GM20000 (cell line): ENCODE measurements at places on chromosomes 1 and 21.

- peak; percentile 72 for DNase-seq
These were observed 14.5 kb downstream of the PDZK1IP1 start for GRCh38 chr1:47175227-47175934.

DNA sequence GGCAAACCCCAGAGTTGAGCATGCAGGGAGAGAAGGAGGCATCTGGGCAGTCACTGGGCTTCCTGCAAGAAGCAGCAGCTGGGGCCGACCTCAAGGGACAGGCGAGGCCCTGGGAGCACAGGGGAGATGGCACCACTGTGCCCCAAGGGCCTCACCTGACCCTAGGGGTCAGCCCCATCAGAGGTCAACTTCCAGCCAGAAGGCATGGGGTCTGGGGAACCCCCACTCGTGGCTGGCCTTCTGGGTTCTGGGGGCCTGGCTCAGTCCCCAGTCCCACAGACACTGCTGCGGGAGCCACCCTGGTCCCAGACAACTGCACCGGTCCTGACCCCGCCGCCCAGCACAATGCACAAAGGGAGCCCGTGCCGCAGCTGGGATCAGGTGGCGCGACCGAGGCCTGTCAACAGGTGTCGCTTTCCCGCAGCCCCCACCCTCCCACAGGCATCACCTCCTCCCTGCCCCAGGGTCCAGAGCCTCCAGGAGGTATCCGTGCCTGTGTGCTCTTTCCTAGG, 6.2 kb downstream of the WNT9A start:
- no peak for DNase-seq

DNA sequence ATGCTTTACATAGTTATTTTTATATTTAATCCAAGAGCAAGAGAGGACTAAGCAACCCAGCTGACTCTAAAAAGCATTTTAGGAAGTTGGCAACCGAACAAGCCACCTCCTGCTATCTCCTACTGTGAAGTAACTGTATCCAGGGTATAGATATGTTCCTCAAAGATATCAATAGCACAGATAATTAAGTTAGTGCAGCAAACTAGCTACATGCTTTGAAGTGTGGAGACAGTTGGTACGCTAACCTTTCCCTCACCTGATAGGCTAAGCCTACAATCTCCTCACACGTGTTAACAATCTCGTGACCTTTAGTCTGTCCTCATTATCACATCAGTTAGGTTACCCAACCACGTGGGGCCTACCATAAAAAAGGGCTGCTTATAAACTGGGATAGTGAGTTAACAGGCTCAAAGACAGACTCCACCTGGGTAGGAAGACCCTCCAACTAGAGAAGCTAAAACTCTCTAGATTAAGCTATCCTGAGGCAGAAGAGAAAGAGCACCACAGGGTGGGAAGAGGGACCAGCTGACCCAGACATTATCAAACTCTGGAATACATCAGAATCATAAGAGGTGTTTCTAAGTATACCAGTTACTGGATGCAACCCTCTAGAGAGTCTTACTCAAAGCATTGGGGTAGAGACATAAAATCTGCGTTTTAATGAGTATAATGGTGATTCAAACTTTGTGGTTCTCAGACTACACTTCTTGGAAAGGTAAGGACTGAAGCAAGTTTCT, 340.1 kb upstream of the ESRRG start:
- DNase-seq, result no peak

- DNase-seq, result no peak
These were observed 57.7 kb upstream of the F3 start for GRCh38 chr1:94599095-94599813.

- DNase-seq, result no peak
These were observed 1290.5 kb upstream of the B3GALT2 start for GRCh38 chr1:194476872-194477271.

DNA sequence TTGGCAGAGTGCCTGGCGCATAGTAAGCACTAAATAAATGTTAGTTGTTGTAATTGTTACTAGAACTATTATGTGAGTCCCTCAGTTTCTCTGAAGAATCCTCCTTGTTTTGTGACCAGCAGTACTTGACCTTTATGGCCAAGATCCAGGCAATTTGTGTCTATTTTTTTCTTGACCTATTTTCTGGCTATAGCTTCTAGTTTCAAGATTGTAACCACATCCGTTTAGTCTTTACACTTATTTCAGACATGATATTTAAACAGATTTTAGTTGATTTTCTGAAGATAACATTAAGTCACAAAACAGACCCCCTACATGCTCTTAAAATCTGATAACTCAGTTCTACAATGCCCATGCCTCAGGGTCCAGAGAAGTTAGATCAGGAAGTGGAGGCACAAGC, 50.3 kb downstream of the CDC7 start:
- no peak for DNase-seq

DNA sequence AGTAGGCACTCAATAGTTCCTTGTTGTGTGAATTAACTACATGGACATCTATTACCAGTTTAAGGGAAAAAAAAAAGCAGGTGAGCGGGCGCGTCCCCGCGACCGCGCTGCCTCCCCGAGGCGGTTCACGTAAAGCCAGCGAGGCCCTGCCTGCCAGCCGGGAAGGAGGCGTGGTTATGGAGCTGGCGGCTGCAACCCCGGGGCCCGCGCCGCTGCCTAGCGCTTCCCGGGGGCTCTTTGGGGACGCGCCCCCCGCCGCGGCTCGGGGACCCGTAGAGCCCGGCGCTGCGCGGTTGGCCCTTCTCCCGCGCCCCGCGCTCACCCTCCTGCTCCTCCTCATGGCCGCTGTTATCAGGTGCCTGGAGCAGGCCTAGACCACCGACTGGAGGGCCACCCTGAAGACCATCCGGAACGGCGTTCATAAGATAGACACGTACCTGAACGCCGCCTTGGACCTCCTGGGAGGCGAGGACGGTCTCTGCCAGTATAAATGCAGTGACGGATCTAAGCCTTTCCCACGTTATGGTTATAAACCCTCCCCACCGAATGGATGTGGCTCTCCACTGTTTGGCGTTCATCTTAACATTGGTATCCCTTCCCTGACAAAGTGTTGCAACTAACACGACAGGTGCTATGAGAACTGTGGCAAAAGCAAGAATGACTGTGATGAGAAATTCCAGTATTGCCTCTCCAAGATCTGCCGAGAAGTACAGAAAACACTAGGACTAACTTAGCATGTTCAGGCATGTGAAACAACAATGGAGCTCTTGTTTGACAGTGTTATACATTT, 2.6 kb upstream of the CC2D1B start:
- peak; percentile 78 for DNase-seq

GRCh38 chr1:71668065-71668464, 587.2 kb upstream of the ZRANB2 start:
- no peak for DNase-seq

GRCh38 chr1:209756615-209757445, 977 bp downstream of the TRAF3IP3 start:
- peak; percentile 32 for DNase-seq

GRCh38 chr1:46526691-46527291, 24.7 kb downstream of the KNCN start:
- DNase-seq, result no peak

- DNase-seq, result no peak
These were observed 14.7 kb downstream of the OVGP1 start for GRCh38 chr1:111412839-111413238.

- no peak for DNase-seq
These were observed 9.4 kb upstream of the PGD start for GRCh38 chr1:10389271-10389973.

- DNase-seq, result no peak
These were observed 380.2 kb upstream of the ADGRL4 start for GRCh38 chr1:79386730-79387129.

DNA sequence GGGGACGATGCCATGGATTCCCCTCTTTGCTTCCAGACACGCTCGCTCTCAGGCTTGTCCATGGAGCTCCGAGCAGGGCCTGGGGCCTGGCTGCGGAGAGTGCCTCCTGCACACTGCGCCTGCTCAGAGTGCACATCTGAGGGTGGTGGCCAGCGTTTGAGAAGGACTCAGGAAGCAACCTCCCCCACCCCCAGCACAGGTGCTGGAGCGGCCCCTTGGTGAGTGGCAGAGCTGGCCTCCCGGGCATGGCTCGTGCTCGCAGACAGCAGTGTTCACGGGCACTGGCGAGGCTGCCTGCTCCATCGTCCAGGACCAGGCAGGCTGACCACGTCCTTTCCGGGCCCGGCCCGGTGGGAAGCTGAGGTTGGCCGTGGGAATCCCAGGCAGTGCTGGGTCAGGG, 2.8 kb downstream of the SPATC1L start:
- DNase-seq, result no peak

DNA sequence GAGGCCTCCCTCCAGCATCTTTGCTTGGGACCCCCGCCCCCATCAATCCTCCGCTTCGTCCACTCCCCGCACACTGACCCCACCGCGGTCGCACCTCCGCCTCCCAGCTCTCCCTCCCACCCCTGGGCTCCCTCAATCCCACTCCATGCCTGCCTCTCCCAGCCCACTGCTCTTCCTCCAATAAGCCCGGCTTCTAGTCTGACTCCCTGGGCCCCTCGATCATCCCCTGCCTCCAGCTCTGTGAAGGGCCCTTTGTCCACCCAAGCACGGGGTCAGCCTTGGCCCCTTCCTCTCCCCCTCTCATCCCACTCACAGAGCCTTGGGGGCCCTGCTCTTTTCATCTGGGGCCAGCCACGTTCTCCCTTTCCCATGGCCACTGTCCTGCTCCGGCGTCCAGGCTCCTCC, 1.5 kb upstream of the TMEM200B start:
- DNase-seq, result no peak

GRCh38 chr1:226983247-226983991, 43.3 kb downstream of the COQ8A start:
- no peak for DNase-seq

GRCh38 chr1:18496497-18497235, 15.9 kb downstream of the KLHDC7A start:
- DNase-seq, result no peak

- DNase-seq, result no peak
These were observed 177.0 kb downstream of the SIPA1L2 start for GRCh38 chr1:232452736-232453440.

GRCh38 chr1:14930247-14930965, 223.1 kb upstream of the TMEM51 start:
- no peak for DNase-seq

GRCh38 chr1:31072304-31072746, 6.8 kb upstream of the PUM1 start:
- DNase-seq, result no peak

GRCh38 chr1:197683895-197684553, 91.3 kb downstream of the DENND1B start:
- no peak for DNase-seq

GRCh38 chr1:160095382-160096105, 2.9 kb downstream of the IGSF8 start:
- no peak for DNase-seq

- no peak for DNase-seq
These were observed 254.8 kb downstream of the KIF26B start for GRCh38 chr1:245409341-245410195.

GRCh38 chr1:46011121-46011695, 121.2 kb downstream of the PIK3R3 start:
- DNase-seq, result no peak

DNA sequence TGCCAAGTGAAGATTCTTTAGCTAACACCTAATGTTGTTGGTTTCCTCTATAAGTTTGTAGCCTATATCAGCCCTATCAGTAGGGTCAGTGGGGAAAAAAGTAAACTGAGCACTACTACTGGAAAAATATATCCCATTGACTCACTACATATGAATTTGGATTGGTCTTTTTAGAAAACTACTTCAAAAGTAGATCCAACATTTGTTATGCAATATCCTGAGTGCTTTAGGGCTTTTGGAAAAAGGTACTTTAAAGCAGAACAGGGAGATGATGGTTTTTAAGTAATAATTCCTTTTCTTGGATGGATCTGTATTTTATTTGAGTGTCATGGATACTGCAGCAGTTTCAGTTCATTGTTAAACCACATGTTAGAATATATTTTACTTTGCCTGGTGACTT, 7.1 kb downstream of the C1orf21 start:
- DNase-seq, result no peak

DNA sequence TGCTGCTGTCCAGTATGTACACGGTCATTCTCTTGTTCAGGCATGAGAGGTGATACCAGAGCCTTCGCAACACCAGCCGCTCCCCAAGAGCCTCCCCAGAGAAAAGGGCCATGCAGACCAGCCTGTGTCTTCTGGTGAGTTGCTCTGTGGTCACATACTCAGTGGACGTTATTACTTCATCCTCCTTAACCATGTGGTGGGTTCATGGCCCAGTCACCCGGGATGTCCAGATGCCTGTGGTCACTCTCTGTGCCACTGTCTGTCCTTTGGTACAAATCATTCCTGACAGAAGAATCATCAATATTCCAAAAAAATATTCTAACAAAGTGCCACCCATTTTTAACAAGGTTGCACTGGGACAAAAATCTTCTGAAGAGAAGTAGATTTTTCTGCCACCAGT, 8.8 kb upstream of the ZNF124 start:
- DNase-seq, result no peak

- DNase-seq, result no peak
These were observed 80.6 kb upstream of the LAMC2 start for GRCh38 chr1:183105449-183105848.
